ENCODE measurements at places on chromosomes 11 and 22.

DNA sequence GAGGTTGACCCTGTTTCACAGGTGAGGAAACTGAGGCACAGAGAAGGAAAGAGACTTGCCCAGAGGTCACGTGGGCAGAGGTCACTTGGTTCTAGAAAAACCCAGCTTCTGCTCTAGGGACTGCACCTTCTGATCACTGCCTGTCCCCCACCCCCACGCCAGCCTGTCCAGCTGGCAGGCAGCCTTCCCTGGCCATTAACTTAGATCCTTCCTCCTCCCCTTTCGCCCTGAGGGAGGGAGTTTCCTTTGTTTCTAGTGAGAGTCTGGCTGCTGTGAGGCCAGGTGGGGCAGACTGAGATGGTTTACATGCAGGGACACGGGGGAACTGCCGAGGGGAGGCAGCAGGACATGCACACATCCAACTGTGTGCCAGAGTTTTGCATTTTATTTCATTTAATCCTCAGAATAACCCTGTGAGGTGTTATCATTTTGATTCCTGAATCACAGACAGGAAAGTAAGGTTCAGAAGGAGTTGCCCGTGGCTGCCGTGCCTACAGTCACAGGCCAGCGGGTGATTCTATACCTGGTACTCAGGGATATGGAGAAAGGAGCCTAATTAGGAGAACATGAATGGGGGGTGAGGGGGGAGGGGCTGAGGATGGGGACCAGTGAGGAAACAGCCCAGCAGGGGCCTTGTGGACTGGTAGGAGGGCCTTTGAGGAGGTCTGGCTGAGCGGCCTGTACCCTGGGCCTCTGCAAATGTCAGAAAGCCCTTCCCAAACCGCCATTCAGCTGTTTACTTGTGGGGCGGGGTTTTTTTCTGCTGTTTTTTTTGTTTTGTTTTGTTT lies 3.4 kb downstream of the FAM83F start:
- DNase-seq = no peak

DNA sequence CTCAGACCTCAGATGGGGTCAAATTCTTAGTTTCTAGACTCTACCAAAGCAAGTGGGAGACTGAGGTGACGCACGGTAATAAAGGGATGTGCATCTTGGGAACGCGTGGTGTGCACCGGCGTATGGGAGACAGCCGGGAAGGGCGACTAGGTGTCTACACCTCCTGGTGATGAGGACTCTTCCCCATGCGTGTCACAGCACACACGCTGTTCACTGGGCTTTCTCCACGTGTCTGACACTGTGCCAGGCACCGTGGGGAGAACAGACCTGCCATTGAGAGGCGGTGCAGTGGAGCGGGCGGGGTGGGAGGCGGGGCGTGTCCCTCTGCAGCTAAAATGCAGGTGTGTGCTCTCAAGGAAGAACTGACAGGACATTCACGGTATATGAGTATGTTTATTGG lies 5.3 kb downstream of the FXYD6 start:
- DNase-seq = no peak

- no peak for DNase-seq
These were observed 555.4 kb downstream of the NTM start for GRCh38 chr11:131925829-131926228.

DNA sequence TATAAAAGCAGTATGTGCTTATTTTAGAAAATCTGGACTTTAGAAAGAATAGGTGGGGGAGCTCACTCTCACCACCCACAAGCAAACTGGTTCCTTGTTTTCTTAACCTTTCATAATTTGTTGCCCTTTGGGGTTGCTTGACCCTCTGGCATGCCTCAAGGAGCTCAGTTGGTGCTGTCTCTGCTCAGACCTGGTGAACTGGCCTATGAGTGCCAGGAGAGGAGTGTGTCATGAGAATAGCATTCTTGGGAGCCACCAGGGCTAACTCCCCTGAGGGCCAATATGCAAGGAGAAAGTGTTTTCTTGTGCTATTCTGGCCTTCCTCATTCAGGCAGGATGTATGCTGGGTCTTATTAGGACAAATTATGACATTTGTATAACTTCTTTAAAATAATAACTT lies 21.0 kb upstream of the AMOTL1 start:
- no peak for DNase-seq

DNA sequence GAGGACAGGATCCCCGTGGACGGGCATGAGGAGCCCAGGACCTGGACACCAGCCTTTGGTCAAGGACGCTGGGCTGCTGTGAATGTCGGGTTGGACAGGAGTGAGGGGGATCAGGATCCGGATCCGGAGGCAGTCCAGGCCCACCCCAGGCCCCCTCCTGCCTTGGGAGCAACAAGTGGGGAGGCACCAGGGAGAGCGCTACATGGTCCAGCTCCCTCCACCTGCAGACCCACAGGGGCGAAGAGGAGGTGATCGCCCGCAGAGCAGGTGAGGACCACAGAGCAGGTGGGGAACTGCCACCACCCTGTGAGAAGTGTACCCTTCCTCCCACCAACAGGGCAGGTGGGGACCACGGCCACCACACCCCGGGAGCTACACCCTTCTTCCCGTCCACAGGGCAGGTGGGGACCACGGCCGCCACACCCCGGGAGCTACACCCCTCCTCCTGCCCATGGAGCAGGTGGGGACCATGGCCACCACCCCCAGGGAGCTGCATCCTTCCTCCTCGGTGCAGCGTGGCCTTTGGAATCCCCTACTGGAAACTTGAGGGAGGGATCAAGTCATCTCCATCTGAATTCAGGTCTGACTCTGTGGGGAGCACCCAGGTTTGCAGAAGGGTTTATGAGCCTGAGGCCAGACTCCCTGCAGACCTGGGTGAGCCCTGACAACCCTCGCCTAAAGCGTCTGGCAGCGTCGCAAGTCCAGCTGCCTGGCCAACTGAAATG lies 141.0 kb downstream of the BRD1 start:
- no peak for DNase-seq

DNA sequence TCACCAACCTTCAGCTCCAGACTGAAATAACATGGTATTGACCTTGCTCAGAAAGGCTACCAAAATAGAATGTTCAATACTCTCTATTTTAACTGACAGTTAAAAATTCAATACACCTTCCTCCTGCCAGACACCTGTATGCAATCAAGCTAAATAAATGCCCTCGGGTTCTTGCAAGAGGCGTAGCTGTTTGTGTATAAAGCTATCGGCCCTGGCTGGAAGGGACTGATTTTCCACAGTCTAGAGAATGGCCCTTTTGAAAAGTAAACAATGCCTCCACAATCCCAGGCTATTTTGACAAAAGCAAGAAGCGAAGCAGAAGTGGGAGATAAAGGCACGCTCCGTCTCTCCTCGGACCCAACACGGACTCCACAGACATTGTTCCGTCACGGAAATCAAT lies 791.2 kb downstream of the BRD1 start:
- DNase-seq = no peak

- DNase-seq = no peak
These were observed 13.6 kb downstream of the PNPLA5 start for GRCh38 chr22:43878079-43878795.

DNA sequence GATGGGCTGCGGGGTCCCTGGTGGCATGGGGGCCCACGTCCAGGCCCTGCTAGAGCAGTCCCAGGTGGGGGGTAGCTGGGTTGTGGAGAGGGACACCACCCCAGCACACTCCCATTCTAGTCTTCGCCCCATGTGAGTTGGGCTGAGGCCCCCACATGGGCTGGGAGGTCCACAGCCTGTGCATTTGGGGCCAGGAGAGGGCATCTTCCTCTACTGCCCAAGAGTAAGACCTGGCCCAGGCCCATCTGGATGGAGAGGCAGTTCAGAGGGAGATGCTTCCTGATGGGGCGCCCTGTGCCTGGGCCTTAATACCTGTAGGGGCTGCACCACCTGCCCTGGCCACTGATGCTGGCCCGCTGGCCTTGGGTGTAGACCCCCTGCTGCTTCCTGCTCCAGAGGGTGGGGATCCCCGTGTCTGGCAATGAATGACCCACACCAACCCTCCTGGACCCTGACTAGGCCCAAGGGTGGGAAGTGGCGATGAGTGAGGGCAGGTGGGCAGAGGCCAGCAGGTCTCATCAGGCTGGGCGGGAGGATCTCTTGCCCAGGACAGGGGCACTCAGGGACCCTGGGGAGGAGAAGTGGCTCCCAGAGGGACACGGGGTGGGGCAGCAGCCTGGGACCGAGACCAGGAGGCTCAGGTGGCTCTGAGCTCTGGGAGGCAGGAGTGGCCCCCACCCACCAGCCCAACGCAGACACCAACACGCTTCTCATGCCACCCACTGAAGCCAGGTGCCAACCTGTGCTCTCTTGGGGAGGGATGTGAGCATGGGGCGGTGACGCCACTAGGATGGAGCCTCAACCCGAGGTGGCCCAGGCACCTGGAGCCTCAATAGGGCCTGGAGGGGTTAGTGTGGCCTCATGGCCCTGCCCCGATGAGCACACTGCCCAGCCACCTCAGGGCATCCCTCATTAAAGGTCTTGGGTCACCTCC lies 17.4 kb upstream of the GNB1L start:
- no peak for DNase-seq

GRCh38 chr11:31487848-31488247 lies 21.6 kb downstream of the IMMP1L start:
- peak; percentile 44 for DNase-seq

GRCh38 chr11:95279921-95280868 lies 49.2 kb upstream of the SESN3 start:
- no peak for DNase-seq

- DNase-seq = no peak
These were observed 195.1 kb downstream of the OPCML start for GRCh38 chr11:133337193-133337592.

- no peak for DNase-seq
These were observed 5.4 kb downstream of the GNAZ start for GRCh38 chr22:23075525-23076216.

GRCh38 chr11:34267013-34267412 lies 90.8 kb downstream of the ABTB2 start:
- no peak for DNase-seq

DNA sequence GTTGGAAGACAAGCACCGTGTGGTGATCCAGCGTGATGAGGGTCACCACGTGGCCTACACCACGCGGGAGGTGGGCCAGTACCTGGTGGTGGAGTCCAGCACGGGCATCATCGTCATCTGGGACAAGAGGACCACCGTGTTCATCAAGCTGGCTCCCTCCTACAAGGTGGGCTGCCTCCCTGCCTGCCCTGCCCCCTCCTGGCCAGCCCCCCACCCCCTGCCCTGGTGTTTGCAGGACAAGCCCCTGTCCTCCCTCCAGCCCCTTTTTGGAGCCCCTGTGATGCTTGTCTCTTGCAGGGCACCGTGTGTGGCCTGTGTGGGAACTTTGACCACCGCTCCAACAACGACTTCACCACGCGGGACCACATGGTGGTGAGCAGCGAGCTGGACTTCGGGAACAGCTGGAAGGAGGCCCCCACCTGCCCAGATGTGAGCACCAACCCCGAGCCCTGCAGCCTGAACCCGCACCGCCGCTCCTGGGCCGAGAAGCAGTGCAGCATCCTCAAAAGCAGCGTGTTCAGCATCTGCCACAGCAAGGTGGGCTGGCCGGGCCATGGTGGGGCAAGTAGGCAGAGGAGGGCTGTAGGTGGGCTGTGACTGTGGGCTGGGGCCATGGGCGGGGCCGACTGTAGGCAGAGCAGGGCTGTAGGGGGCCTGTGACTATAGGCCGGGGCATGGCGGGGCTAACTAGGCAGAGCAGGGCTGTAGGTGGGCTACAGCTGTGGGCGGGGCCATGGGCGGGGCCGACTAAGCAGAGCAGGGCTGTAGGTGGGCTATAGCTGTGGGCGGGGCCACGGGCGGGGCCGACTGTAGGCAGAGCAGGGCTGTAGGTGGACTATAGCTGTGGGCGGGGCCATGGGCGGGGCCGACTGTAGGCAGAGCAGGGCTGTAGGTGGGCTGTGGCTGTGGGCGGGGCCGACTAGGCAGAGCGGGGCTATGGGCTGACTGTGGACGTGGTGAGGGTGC lies 13.6 kb downstream of the MUC2 start:
- DNase-seq = no peak

DNA sequence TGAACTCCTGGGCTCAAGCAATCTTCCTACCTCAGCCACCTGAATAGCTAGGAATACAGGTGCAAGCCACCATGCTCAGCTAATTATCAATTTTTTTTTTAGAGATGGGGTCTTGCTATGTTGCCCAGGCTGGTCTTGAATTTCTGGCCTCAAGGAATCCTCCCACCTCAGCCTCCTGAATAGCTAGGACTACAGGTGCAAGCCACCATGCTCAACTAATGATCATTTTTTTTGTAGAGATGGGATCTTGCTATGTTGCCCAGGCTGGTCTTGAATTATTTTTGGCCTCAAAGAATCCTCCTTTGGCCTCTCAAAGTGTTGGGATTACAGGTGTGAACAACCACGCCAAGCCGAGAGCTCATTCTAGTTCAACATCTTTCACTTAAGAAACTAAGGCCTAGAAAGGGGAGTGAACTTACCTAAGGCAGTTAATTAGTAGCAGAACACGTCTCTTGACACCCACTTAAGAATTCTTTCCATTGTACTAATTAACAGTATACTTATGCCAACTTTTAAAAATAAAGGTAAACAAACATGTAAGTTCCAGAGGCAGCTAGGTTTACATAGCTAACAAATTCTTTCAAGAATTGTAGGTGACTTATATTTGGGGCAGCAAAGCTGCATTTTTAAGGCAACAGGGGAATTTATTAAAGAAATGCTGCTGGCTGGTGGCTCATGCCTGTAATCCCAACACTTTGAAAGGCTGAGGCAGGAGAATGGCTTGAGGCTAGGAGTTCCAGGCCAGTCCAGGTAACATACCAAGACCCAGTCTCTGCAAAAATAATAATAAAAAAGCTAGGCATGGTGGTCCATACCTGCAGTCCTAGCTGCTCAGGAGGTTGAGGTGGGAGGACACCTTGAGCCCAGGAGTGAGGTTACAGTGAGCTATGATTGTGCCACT lies 9.6 kb downstream of the ZBED5 start:
- no peak for DNase-seq

DNA sequence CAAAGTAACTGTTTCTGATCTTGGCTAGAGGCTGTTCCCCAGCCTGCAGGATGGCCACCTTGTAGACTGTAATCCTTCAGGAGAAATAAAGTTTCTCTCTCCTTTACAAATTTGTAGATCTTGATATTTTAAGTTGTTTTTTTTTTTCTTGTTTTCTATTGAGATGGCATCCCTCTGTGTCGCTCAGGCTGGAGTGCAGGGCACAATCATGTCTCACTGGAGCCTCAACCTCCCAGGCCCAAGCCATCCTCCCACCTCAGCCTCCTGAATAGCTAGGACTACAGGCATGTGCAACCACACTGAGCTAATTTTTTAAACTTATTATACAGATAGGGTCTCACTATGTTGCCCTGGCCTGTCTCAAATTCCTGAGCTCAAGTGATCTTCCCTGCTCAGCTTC lies 389.8 kb upstream of the LRRC4C start:
- no peak for DNase-seq

GRCh38 chr22:37224757-37225420 lies 12.6 kb upstream of the SSTR3 start:
- no peak for DNase-seq
